ENCODE measurements at places on chromosomes 1 and 21.

DNA sequence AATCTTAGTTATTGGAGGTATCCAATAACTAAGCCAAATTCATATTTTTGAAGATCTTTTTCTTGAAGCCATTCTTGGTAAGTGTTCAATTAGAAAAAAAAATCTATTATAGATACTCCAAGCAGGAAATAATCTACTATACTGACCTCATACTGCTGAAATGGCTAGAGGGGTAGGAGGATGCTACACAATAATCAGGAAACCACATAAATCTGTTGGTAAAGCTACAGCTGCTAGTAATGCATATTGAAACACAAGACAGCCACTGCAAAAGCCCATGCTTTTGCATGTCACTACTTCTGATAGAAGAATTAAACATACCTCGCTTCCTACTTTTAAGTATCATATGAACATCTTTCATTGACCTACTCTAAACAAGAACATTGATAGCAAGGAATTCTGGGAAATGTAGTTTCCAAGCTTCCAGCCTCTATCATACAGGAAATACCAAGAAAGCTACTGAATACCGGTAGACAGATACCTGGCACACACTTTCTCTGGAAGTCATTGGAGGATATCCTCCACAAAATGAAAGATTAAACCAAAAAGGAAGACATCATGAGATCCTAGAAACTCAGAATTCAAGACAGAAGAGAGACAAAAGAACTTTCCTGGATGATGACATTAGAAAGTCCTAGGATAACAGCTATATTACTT is 103.0 kb upstream of the VAV3 start:
- H3K4me3 ChIP-seq, result no peak overlapping the region
- H3K36me3 ChIP-seq, result no peaks in the 10 kb centered on the region
- H3K4me1 ChIP-seq, result no peaks in the 10 kb centered on the region
- DNase-seq, result no peak

DNA sequence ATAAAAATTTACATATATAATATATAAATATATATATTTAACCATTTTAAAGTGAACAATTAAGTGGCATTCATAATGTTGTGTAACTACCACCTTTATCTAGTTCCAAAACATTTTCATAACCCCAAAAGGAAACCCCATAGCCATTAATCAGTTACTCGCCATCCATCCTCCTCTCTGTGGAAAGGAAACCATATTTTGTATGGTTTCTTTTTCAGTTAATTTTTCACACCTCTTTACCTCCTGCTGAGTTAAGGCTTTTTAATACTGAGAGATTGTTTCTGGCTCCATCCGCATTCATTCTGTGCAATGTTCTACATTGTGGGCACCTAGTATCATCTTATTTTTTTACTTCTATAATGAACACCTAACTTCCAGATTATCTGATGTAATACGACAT is 512.1 kb downstream of the LMO4 start:
- H3K4me3 ChIP-seq, result no peak overlapping the region
- no peak overlapping the region for H3K27ac ChIP-seq
- DNase-seq, result no peak
- H3K4me1 ChIP-seq, result no peaks in the 10 kb centered on the region
- H3K27me3 ChIP-seq, result no peaks in the 10 kb centered on the region
- H3K36me3 ChIP-seq, result no peaks in the 10 kb centered on the region

- no peak for DNase-seq
- H3K27ac ChIP-seq, result no peak overlapping the region
- H3K27me3 ChIP-seq, result no peaks in the 10 kb centered on the region
- H3K36me3 ChIP-seq, result no peaks in the 10 kb centered on the region
Observed at GRCh38 chr1:43331688-43332087, 5.9 kb upstream of the MPL start.

DNA sequence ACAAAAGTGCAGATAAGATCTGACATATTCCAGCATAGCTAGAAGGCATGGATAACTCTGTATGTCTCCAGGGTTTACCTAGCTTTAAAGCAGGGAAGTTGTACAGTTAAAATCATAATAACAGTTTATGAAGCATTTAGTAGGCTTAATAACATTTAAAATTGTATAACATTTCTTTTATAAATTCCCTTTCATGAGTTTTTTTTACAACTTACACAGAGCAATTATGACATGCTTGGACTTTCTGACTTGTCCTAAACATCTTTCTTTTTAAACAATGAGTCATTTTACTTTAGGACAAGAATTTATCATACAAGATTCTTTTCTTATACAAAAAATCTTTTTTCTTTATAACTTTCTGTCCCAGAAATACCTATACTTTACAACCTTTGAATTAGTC is 408.5 kb upstream of the NEGR1 start:
- no peaks in the 10 kb centered on the region for H3K4me1 ChIP-seq
- no peak for DNase-seq
- no peak overlapping the region for H3K4me3 ChIP-seq
- no peaks in the 10 kb centered on the region for H3K27me3 ChIP-seq
- H3K27ac ChIP-seq, result no peak overlapping the region

DNA sequence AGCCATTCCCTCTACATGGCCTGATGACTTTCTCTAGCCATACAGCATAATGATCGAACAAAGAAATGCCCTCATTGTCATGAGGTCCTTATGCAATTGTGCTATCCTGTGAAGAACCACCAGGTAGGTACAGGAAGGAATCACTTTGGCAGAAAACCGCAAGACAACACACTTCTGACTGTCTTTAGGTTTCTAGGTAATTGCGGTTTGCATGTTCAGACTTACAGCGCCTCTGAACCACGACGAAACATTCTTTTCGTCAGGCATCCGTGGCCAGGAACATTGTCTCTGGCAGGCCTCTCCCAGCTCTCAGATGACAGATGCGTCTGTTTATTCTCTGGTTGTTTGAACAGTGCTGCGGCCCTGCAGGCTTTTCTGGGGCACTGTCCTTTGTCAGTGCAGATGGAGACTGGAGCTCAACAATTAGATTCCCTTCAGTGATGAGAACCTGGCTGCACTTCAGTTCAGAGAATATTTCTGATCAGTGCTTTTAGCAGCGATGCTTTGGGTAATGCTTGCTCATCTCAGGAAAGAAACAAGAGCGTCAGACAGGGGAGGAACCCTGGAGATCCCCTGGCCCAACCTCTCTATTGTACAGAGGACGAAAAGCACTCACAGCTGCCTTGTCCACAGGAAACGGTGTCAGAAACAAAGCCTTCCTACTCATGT is 63.4 kb downstream of the B3GALT5 start:
- peak overlapping the region; percentile 80 for H3K27ac ChIP-seq
- H3K27me3 ChIP-seq, result no peaks in the 10 kb centered on the region
- H3K36me3 ChIP-seq, result no peaks in the 10 kb centered on the region
- H3K4me3 ChIP-seq, result no peak overlapping the region
- peak; percentile 31 for DNase-seq
- H3K4me1 ChIP-seq, result peaks cover 1% of the 10 kb centered on the region

DNA sequence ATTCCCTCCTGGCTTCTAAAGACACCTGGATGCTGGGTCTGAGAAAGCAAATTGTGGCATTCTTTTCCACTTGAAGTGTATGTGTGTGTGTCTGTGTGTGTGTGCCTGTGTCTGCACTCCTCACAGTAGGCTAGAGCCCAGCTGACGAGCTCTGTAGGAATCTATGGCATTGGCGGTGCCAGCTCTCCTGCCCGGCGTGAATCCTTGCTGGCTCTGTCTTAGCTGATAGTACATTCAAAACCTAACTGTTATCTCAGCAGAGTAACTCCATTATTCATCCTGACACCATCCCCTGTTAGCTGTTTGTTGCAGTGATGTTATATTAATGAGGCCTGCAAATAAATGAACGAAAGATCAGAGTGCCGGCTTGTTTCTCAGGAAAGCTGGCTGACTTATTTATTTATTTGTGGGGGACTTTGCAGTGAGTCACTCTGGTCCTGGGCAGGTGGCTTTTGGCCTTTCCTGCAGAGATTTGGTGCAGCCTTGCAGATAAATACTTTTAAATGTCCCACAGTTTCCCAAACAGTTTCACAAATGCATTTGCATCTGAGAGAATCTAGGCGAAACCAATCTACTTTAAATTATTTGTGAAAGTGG is 160.6 kb upstream of the CD34 start:
- H3K4me3 ChIP-seq, result no peak overlapping the region
- H3K36me3 ChIP-seq, result no peaks in the 10 kb centered on the region
- no peak for DNase-seq
- H3K27ac ChIP-seq, result no peak overlapping the region
- no peaks in the 10 kb centered on the region for H3K4me1 ChIP-seq

- H3K27ac ChIP-seq, result no peak overlapping the region
- no peak overlapping the region for H3K4me3 ChIP-seq
- peaks cover 25% of the 10 kb centered on the region for H3K27me3 ChIP-seq
- no peaks in the 10 kb centered on the region for H3K4me1 ChIP-seq
- no peaks in the 10 kb centered on the region for H3K36me3 ChIP-seq
Observed at GRCh38 chr1:18578271-18578670, 52.4 kb upstream of the PAX7 start.

- peaks cover 6% of the 10 kb centered on the region for H3K27me3 ChIP-seq
- no peaks in the 10 kb centered on the region for H3K36me3 ChIP-seq
- no peak overlapping the region for H3K4me3 ChIP-seq
Observed at GRCh38 chr1:29984862-29985605, 738.4 kb downstream of the MATN1 start.

GRCh38 chr1:64675718-64676345 is 69.0 kb upstream of the RAVER2 start:
- H3K36me3 ChIP-seq, result no peaks in the 10 kb centered on the region
- no peak for DNase-seq
- H3K27ac ChIP-seq, result no peak overlapping the region
- no peak overlapping the region for H3K4me3 ChIP-seq
- no peaks in the 10 kb centered on the region for H3K27me3 ChIP-seq
- H3K4me1 ChIP-seq, result no peaks in the 10 kb centered on the region

DNA sequence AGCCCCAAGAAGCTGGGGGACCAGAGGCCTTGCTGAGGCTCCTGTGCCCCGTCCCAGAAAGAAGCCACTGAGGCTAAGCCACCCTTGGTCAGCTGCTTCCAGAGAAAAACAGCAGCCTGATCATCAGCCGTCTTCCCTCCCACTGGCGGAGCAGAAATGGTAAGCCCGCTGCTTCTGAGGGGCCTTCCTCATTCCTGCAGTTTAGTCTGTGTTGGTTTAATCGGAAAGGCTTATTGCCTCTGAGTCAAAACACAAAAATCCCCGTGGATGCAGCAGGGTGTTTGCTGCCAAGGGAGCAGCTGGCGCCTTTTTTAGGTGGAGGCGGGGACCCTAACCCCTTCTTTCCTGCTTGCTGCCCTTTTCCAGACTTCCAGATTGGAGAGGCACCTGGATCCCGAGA is 33.9 kb downstream of the SPSB1 start:
- no peak overlapping the region for H3K4me3 ChIP-seq
- peaks cover 42% of the 10 kb centered on the region for H3K4me1 ChIP-seq
- peak; percentile 30 for DNase-seq
- H3K27me3 ChIP-seq, result no peaks in the 10 kb centered on the region
- H3K36me3 ChIP-seq, result no peaks in the 10 kb centered on the region

- no peak overlapping the region for H3K27ac ChIP-seq
- no peaks in the 10 kb centered on the region for H3K27me3 ChIP-seq
- no peaks in the 10 kb centered on the region for H3K4me1 ChIP-seq
- no peaks in the 10 kb centered on the region for H3K36me3 ChIP-seq
- no peak for DNase-seq
Observed at GRCh38 chr1:47622776-47623556, 185.1 kb downstream of the FOXD2 start.

DNA sequence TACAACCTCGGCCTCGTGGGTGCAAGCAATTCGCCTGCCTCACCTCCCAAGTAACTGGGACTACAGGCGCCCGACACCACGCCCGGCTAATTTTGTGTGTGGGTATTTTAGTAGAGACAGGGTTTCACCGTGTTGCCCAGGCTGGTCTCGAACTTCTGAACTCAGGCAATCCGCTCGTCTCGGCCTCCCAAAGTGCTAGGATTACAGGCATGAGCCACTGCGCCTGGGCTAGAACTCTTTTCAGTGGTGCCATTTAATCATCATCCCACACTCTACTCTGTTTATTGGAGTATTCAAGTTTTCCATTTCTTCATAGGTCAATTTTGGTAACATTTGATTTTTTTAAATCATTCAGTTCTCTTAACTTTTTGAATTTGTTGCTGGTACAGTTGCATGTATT is 101.3 kb downstream of the DHRS3 start:
- H3K4me1 ChIP-seq, result peaks cover 16% of the 10 kb centered on the region
- H3K27me3 ChIP-seq, result no peaks in the 10 kb centered on the region
- no peaks in the 10 kb centered on the region for H3K36me3 ChIP-seq

Data from transverse colon (tissue), 4 donors.